ENCODE measurements at places on chromosomes 4 and X.

DNA sequence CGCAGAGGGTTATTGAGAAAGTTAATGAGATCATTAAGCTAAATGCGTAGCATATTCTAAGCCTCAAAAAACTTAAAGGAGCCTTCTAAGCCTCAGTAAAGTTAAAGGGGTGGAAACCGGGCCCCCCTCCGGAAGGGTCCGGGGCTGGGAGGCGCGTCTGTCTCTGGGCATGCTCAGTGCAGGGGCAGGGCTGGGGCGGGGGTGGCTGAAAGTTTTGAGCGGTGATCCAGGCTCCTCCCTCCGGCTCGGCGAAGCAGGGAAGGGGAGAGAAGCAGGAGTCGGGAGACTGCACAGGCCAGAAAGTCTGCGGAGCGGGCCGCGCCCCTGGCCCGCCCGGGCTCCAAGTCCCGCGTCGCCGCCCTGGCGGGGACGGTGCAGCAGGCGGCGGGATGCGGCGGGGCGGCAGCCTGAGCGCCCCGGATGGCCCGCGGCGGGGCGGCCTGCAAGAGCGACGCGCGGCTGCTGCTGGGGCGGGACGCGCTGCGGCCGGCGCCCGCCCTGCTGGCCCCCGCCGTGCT is at the start of gene EVC:
Gene EVC, plus strand, starts transcription at position 241 of the 518 bp plus-strand sequence. Its CDS starts 180 bp downstream, at position 421.
- no peak for DNase-seq

- DNase-seq: no peak
Observed at GRCh38 chr4:15786743-15787142, 8.6 kb downstream of the CD38 start.

DNA sequence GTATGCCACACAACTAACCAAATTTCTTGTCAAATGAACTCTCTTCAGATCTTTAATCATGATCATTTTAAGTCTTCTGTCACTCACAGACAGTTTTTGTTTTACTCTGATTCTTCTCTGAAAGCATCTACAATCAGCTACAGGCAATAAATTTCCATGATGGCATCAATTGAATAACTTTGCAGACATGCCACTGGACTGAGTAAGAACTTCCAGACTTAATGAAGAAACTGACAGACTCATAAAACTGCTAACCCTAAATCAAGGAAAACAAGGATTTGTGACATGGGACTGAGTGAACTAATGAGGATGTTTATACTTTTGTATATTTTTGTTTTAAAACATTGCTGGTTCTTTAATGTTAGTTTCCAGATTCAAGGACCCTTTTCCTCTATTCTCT is 5.5 kb upstream of the PPP1R2C start:
- DNase-seq: no peak

DNA sequence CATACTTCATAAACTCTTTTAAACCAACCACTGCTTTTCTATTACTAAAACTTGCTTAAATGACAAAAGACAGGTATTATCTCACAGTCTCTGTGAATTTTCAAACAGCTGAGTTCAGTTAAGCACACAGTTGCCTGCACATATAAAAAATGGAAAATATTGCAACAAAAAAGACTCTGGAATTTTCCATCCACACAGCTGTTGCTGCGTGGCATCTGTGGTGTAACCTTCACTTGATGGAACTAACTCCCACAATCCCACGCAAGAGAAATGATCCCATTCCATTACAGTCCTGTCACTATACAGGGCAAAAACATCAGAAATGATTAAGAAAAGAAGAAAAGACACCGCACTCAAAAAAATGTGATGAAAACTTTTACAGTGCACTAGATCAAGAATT is 149.8 kb upstream of the TBL1X start:
- DNase-seq: no peak

GRCh38 chr4:32564626-32565025 is 1844.5 kb downstream of the PCDH7 start:
- no peak for DNase-seq

- DNase-seq: no peak
Observed at GRCh38 chr4:166972071-166972470, 262.2 kb downstream of the SPOCK3 start.

GRCh38 chr4:7857238-7857701 is 82.4 kb downstream of the AFAP1 start:
- no peak for DNase-seq

- no peak for DNase-seq
Observed at GRCh38 chr4:15245006-15245530, 182.8 kb upstream of the C1QTNF7 start.
